ENCODE measurements at places on chromosomes 7 and 10.

- no peak for DNase-seq
Observed at GRCh38 chr7:140048989-140049338, 13.8 kb downstream of the PARP12 start.

- DNase-seq = no peak
Observed at GRCh38 chr10:28179006-28179742, 123.7 kb downstream of the MPP7 start.

DNA sequence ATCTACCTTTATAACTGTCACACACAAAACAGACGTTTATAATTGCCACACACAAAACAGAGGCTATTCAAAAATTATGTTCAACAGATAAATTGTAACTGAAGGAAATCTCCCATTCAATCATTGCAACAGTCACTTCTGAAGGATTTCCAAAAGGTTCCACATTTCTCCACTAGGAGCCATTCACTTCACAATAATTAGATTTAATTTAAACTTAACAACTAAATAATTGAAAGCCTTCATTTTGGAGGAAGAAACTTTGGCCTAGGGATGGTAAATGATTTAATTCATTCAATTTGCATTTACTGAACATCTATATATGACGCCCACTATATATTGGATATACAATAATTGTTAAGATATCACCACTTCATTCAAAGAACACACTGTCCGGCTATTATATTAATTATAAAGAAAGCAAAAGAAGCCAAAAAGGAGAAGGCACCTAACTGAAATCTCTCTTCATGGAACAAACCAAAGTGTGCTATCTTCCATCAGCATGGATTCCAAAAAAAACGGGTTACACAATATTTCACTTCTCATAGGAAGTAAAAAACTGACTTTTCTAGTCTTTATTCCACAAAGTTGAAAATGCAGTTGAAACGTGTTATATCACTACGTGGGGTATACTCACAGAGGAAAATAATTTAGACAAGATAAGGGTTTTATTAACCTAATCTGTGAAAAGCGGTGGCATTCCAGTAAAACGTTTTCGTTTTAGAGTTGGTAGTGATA lies 1.7 kb downstream of the ATAD1 start:
- DNase-seq = no peak

GRCh38 chr7:69962186-69963065 lies 364.2 kb downstream of the AUTS2 start:
- DNase-seq = peak; percentile 38

DNA sequence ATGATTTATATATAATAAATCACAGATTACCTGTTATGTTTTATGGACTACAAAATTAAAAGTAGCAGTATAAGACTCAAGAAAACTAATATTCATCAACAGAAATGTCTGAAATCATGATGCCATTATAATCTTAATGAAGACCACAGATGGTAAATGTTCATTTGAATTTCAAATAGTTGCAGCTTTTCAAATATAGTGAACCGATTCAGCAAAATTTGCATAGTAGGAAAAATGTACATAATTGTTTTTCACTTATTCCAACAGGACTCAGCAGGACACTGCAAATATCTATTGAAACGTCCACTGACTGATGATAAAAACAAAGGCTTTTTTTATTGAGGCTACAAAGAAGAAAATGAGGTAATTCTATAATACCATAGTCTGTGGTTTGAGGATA lies 51.2 kb upstream of the LSM8 start:
- DNase-seq = no peak

All from right hindlimb (tissue), 1 donor.